ENCODE measurements at places on chromosomes 11 and 22.

- no peak for DNase-seq
These were observed 4.4 kb downstream of the RPS19BP1 start for GRCh38 chr22:39528080-39528661.

- DNase-seq, result no peak
These were observed 599 bp downstream of the TIMM10B start for GRCh38 chr11:6481924-6482275.

- DNase-seq, result no peak
These were observed 15.4 kb upstream of the TMEM191C start for GRCh38 chr22:21451545-21452520.

GRCh38 chr22:44192098-44192815, 11.5 kb downstream of the PARVG start:
- peak; percentile 83 for DNase-seq

GRCh38 chr11:45383224-45383623, 97.1 kb upstream of the SYT13 start:
- peak; percentile 98 for DNase-seq

GRCh38 chr11:126115127-126115495, 52.4 kb upstream of the CDON start:
- no peak for DNase-seq

DNA sequence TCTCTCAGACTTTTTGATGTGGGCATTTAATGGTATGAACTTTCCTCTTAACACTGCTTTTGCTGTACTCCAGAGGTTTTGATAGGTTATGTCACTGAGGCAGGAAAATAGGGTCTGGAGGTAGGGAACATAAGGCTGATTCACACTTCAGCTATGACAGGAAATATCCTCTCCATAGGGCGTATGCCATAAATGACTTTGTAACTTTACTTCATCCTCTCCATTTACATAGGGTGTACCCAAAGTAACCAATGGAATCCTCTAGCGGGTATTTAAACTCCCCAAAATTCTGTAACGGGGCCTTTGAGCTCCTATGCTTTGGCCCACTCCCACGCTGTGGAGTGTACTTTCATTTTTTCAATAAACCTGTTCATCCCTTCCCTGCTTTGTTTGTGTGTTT, 49.5 kb downstream of the OR2AT4 start:
- DNase-seq, result no peak

GRCh38 chr11:3091846-3092602, 34.8 kb upstream of the CARS1 start:
- DNase-seq, result peak; percentile 60

DNA sequence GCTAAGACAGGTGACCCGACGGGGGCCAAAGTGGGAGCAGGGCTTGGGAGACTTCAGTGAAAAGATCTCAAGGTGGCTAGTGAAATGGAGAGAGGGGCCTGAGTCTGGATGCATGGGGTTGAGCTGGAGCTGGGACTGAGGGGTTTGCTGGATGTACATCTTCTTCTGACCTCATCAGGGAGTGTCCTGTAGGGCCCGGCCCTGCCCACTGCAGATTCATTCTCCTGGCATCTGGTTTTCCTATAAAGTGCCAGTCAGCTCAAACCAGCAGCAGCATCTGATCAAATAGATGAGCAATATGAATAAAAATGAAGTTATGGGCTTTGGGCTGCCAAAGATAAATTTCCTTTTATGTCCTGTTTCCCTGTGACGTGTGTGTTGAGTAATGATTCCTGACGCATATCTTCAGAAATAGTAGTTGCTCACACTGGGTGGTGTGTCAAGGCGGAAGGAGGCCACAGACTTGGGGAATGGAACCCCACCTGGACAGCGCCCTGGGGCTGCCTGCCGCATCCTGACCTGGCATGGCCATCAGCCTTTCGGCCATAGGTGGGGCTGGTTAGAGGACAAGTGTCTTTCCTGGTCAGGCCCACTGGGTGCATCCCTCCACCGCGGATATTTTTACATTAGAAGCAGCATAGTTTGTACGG, 135.4 kb downstream of the OSBP2 start:
- no peak for DNase-seq

GRCh38 chr11:38019072-38019775, 1421.2 kb upstream of the RAG2 start:
- no peak for DNase-seq

- no peak for DNase-seq
These were observed 299.5 kb upstream of the B3GAT1 start for GRCh38 chr11:134711588-134711987.

DNA sequence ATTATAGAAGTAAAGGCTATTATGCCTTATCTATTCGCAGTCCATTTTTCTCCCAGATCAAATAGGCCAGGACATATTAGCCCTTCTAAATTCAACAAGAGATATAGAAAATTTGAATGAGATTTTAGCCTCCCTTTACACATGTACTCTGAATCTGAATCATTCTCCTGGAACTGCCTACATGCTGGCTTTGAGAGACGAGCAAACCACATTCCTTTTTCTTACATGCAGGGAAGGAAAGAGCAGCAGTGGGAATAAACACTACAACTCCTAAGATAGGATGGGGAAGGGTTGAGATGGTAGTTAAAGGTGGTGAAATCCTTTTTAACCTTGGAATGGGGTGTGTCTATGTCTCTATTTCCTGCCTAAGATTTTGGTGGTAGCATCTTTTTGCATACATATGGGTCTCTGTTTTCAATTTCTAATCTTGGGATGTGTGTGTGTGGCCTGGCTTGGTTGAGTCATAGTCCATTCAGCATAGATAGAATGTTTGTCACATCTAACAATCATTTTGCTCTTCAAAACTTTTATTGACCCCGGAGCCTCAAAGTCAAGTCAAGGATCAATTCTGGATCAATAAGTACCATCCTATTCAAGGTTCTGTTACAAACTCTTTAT, 11.1 kb upstream of the OOSP2 start:
- DNase-seq, result no peak

- DNase-seq, result no peak
These were observed 98.6 kb downstream of the KIAA1671 start for GRCh38 chr22:25051073-25051472.

GRCh38 chr22:40407021-40407761, 36.8 kb downstream of the SGSM3 start:
- no peak for DNase-seq

- peak; percentile 53 for DNase-seq
These were observed 25.7 kb upstream of the HMGXB4 start for GRCh38 chr22:35231585-35232084.

DNA sequence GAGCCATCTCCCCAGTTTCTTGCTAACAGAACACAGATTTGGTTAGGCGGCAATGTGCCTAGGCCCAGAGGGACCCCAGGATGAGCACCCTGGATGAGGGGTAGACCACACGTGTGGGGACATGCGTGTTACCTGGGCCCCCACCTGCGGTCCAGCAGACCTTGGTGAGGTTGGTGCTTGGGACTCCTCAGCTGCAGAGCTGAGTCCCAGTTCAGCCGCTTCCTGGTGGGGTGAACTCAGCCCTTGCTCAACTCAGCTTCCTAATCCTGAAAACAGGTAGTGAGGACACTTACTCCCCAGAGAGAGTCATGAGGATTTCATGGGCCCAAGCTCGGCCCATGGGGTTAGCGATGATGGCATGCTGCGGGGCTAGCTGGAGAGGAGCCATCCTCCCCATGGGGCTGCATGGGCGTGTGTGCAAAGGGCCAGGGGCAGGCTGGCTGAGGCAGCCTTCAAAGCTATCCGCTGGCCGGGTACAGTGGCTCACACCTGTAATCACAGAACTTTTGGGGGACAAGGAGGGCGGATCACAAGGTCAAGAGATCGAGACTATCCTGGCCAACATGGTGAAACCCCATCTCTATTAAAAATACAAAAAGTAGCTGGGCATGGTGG, 46.9 kb upstream of the SHISAL1 start:
- no peak for DNase-seq

GRCh38 chr11:4184163-4184916, 89.7 kb downstream of the RRM1 start:
- no peak for DNase-seq

DNA sequence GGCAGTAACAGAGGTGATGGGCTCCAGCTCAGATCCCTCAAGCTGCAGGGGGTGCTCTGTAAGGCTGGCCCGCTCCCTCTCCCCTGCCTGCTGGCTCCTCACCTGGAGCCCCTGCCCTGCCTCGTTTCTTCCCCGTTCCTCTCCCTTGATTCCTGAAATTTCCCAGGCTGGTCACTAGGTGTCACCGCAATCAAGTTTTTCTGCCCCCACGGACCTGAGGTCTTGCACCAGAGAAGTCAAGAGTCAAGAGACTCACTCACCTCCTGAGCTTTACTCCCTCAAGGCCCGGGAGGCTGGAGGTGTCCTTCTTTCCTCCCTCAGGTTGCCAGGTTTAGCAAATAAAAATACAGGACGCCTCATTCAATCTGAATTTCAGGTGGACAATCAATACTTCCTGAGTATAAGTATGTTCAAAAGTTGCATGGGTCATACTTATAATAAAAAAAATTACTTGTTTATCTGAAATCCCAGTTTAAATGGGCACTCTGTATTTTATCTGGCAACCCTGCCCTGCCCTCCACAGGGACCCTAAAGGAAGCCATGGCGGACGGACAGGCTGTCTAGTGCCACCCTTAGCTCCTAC, 69.2 kb downstream of the SCUBE1 start:
- peak; percentile 41 for DNase-seq

Data from MV-4-11 (cell line).